ENCODE measurements at places on chromosomes 7 and 10.

DNA sequence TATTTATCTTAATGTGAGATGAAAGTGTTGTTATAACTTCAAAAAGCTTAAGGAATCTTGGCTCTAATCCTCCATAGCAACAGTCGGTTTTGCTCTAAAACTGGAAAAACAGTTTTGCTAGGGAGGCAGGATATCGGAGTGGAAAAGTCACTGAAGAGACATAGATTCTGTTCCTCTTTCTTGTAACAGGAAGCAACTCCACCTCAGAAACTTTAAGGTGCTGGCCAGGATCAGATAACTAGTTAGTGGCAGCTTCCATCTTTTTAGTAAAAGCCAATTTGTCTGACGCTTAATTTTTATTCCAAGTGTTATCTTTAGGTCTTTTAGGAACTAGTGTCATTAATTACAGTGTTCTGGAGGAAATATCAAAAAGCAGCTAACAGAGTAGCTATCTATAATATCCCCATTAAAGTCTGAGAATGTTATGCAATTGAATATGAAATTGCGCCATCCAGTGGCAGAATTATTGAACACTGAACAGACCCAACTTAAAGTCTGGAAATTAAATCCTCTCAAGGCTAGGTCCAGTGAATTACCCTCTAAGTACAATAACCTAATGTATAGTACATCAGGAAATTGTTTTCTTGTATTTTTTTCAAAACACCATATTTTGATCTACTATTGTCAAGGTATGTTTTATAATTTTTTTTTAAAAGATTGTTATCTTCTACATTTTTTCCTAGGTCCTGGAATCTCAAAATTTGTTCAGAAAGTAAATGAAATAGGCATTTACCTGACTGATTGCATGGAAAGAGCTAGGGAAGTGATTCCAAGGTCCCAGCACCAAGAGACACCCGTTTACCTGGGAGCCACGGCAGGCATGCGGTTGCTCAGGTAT lies 65.9 kb upstream of the CC2D2B start:
- DNase-seq = no peak

DNA sequence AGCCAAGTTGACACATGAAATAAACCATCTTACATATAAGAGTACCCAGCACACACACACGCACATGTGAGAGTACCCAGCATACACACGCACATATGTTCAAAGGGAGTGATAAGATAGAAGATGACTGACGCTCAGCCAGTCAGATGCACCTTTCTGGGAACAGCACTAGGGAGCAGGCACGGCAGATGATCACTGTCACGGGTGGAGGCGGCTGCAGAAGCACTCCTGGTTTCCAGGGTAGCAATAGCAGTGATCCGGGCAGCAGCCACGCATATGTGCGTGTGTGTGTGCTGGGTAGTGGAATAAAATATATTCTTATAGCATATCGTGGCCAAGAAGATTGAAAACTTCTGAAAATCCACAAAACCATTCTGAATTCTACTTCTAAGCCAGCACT lies 85.8 kb upstream of the NAMPT start:
- DNase-seq = no peak

DNA sequence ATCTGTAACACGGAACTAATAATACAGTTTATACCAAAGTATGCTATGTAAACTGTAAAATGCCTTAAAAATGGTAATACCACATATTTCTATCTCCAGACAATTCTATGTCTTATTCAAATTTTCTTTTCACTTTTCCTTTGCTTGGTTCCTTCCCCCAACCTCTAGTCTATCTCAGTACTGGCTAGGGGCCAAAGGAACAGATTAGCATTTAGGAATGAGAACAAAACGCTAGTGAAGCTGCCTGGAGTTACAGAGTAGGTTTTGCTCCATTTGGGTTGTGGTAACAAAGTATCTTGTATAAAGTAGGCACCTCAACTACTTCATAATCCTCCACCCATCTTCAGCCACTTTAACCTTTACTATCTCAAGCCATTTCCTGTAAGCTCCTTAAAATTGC lies 94.1 kb downstream of the HBP1 start:
- DNase-seq = no peak

GRCh38 chr10:16779384-16779915 lies 37.8 kb downstream of the RSU1 start:
- peak; percentile 47 for DNase-seq

GRCh38 chr10:93352638-93353383 lies 129.3 kb downstream of the MYOF start:
- no peak for DNase-seq

DNA sequence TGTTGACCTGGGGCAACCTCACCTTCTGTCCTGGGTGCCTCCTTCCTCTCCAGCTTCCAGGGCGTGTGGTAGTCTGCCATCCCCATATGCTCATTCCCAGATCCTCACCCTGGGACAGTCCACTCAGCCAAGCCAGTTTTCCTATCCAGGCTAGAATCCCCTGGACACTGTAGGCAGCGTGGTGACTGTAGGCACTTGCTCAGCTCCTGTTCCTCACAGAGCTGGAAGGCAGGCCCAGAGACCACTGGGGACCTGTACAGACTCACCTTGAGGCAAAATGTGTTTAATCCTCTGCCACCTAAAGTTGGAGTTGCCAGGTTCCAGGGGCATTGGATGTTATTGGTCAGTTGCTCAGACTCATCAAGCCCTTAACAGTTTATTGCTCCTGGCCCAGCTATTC lies 2.4 kb upstream of the GRID1 start:
- DNase-seq = no peak

GRCh38 chr7:1601956-1602355 lies 32.1 kb upstream of the PSMG3 start:
- no peak for DNase-seq

- DNase-seq = no peak
These were observed 96.5 kb downstream of the ORC5 start for GRCh38 chr7:104111271-104111670.

- DNase-seq = no peak
These were observed 202.0 kb upstream of the SEMA3E start for GRCh38 chr7:83850941-83851340.

DNA sequence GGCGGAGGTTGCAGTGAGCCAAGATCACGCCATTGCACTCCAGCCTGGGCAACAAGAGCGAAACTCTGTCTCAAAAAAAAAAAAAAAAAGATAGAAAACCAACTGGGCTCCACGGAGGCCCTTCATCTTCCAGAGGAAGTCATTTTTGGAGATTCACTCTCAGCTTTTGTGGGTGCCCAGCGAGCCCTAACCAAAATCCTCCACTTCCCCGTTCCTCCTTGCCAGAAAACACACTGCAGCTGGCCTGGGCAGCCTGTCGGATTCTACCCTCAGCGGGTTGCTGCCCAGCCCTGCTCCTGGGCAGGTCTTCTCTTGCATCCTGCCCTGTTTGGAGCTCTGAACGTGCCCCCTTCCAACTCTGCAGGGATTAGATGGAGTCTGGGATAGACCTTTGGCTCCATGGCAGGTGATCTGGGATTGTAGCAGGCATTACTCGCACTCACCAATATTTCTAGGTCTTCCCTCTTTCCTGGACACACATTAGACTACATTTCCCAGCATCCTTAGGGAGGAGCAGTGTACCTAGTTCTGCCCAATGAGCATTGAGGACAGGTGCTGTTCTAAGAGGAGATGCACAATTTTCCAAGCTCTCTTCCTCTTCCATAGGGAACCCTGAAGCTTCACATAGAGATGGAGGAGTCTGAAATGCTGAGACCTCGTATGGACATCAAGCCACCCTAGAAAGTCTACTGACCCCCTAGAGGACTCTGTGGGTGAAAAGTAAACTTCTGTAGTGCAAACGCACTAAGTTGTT lies 4.6 kb downstream of the GRID2IP start:
- DNase-seq = no peak

- no peak for DNase-seq
These were observed 5.2 kb upstream of the ARHGAP22 start for GRCh38 chr10:48609899-48610584.

DNA sequence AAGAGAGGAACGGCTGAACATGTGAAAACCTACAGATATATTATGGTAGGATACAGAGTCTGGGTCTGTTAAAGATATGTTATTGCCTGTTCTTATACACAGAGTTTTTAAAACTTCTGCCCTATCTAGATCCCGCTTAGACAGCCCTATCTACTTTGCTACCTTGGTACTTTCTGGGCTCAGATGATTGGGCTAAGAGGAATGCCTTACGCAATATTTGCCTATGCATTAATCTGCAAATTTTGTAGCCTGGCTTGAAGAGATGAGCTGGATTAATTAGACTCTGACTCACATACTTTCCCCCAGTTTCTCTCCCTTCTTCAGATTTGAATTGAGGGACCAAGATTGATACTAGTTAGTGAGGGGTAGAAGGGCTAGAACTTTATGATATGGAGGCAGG lies 33.6 kb upstream of the A1CF start:
- no peak for DNase-seq

DNA sequence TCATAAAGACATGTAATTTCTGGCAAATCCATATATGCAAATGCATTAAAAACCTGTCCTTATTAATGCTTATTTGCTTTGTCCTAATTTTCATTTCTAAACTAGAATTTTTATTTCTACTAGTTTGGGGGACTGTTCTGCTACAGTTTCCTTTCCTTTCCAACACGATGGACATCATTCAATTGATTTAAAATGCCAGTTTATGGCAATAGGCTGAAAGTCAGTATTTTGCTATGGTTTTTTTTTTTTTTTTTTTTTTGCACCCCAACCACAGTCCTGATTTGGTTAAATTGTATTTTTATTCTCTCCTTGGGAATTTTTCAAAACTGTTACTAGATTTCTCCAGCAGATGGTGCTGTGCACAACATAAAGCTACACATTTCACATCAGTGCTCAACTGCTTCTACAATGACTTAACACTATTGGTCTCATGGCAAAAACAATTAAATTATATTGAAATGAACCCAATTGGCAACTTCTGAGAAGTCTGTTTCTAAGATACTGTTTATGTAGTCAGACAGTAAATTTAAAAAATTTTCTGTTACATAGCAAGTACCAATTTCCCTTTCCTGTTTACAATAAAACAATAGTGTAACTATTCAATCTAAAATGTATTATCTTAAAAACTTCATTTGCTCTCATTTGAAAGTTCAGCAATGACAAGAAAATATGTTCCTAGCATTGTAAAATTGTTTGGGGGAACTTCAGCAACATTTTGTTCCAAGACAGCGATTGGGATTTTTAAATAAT lies 193.8 kb upstream of the CCDC6 start:
- no peak for DNase-seq
